Stimulated activated CD4-positive, alpha-beta T cell treated with anti-CD3 and anti-CD28 coated beads, Interleukin-1b, Interleukin-23, amount 100 ng/mL, for 1 hour (primary cell): ENCODE measurements at places on chromosomes 16 and 17.

DNA sequence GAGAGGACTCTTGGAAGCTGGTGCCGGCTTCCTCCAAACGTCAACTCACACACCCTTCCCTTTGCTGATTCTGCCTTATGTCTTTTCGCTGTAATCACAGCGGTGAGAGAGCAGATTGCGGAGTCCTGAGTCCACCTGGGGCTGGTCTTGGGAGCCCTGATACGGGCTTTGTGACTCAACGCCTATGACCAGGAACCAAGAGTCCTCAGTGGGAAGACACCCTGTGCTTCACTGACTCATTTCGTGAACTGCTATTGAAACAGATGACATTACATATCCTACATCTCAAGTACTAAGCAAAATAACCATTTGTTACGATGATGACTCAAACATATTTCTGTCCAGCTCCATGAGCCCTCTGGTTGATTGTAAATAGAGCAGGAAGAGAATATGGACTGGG is 90.7 kb upstream of the CREBBP start:
- no peak for DNase-seq

- DNase-seq = no peak
Measured at GRCh38 chr16:71537643-71538042, 11.4 kb downstream of the CHST4 start.

DNA sequence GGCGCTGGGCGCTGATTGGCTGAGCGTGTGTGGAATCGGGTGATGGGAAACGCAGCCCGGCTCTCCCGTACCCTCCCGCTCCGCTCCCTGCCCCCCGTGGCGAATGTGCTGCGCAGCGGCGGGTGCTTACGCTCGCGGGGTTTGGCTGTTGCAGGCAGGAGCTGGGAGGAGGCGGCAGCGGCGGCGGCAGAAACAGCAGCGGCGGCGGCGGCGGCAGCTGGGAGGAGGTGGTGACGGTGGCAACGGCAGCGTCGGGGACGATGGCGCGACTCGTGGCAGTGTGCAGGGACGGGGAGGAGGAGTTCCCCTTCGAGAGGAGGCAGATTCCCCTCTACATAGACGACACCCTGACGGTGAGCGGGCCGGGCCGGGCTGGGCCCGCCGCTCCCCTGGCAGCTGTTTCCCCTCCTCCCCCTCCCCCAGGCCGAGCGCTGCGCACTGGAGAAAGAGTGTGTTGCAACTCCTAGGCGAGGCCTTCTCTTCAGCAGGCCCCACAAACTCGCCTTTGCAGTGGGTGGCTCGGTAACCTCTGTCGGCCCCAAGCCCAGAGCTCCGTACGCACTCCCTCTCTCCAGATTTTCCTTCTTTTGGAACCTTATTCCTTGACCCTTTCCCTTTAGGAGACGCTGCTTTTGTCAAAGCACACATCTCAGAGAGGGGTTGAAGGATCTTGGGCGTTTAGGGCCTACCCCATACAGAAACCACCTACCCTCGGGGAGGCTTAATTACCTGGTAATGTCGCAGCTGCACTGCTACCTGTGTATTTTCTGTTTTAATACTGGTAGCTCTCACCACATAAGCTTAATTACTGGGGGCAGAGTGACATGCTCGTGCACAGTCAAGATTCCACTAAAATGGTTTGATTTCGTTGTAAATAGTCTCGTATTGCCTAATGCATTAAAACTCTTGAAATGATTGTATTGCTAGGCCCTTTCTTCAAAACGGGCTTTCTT is 1.0 kb downstream of the GGNBP2 start:
- peak; percentile 88 for DNase-seq

GRCh38 chr17:1563786-1564613 is 1.4 kb upstream of the PITPNA start:
- no peak for DNase-seq

DNA sequence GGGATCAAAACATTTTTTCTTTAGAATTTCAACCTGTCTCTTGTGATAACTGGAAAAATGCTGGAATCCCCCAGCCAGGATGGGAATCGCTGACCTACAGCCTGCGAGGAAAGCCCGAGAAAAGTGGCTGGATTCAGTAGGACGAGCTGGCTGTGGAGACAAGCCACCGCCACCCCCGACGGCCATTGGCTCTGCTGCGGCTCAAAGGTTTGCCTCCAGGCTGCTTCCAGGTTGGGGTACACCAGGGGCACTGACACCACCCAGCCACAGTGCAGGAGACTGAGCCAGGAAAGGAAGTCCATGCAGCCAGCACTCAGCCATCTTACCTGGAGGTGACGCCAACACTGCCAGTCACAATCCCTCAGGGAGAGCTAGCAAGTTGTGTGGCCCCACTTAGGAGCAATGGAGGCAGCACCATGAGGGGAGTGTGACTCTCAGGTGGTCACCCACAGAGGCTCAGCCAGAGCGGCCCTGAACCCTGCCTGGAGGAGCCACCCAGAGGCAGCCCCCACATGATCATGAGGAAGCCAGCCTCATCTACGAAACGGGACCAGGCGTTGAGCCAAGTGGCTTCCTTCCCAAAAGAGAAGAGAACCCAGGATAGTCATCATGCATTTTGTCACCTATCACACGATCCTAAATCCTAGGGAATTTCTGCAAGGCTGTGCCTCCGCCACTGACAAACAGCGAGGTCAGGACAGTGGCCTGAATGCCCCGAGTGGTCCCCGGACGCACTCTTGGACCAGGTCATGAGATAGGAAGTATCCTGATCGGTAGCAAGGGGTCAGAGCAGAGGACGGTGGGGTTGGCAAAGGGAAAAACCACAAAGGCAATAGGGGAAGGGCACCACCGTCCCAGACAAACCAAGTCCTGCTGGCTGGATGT is 84.8 kb downstream of the RBFOX3 start:
- DNase-seq = no peak

GRCh38 chr17:78351449-78352006 is 8.3 kb downstream of the SOCS3 start:
- no peak for DNase-seq

- no peak for DNase-seq
Measured at GRCh38 chr17:1153795-1154546, 25.8 kb downstream of the ABR start.

DNA sequence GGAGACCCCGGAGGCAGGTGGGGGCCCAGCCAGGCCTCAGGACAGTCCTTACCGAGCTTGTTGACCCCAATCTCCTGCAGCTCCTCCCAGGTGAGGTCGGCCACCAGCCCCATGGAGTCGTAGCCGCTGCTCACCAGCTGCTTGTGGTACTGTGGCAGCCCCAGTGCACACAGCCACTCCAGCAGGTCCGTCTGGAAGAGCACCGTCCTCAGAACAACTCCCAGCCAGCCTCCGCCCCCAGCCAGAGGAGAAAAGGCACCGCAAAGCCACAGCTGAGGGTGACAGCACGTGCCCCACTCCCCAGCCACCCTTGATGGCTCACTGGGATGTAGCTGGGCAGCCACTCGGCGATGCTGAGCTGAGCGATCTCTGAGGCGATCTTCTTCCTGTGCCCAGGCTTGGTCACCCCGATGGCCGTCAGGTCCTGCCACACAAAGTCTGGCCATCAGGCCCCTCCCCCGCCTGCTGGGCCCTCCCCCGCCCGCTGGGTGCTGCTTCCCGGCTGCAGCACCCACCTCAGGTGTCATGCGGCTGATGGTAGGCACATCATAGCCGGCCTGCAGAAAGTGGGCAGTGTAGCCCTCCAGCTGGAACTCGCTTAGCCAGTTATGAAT is 11.9 kb downstream of the CASKIN2 start:
- DNase-seq = no peak

DNA sequence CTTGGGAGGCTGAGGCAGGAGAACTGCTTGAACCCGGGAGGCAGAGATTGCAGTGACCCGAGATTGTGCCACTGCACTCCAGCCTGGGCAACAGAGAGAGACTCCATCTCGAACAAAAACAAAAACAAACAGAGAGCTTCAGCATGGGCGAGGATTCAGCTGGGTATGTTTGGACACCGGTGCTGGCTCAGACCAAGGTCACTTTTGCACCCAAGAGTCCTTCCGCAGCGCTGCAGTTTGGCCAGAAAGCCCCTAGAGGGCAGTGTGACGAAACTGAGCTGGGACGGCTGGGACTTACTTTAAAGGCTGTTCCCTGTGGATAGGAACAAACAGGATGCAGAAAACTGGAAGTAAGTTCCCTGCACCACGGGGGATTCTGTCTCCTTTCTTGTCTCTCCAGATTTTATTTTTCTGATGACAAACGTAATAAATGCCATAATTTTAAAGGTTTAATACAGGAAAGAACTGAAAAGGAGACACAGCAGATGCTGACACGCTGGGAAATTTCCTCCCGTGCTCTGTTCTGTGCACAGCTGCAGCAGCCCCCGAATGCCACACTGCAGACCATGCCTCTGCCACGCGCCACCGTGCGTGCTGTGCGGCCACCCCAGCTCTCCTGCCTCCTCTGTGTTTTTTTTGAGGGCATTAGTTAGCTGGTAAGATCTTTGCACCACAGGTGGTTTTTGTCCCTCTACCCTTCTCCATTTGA is 25.2 kb upstream of the USP36 start:
- peak; percentile 44 for DNase-seq

DNA sequence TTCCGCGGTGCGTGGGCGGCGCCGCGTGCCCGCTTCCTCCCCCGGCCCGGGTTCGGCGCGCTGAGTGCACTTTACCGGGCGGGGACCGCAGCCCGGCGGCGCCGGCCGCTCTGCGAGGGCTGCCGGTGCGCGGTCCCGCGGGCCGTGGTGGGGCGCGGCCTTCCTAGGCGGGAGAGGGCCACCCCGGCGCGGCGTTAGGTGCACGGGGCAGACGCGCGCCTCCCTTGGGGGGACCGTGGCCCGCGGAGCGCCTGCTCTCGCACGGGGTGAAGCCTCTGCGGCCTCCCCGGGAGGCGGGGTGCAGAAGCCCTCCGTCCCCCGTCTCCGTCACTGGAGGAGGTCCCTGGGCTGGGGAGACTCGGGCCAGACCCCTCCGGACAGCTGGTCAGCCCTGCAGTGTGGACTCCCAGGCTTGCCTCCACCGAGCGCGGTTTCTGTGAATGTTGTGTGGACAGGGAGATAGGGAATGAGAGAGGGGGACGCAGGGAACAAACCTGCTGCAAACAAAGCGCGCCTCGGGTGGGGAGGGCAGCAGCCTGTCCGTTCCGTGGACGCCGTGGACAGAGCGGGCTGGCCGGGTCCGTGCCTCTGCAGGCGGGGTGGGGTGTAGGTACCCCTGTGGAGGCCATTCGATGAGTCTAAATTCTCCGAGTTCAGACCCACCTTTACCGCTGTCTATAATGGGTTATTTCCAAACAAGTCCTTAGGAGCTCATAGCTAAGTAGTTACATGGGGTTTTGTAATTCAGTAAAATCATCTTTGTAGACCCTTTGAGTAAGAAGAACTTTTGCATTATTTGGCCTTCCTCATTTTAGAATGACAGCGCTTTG is 721 bp downstream of the TBCD start:
- peak; percentile 19 for DNase-seq

DNA sequence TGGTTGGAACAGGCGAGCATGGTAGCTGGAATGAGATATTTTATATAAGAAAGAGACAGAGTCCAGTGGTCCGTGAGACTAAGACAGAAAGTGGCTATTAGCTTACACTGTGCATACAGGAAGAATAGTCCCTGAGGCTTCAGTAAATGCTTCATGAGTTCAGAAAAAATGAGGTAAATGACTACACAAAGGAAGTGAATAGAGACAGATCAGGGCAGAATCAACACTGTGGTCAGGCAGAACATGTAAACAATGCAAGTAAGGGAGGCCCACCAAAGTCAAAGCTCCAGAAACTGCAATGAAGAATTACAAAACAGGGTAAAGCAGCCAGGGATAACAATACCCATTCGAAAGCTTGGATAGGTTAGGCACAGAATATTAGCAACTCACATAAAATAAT is 4.8 kb downstream of the ABCA10 start:
- DNase-seq = no peak

DNA sequence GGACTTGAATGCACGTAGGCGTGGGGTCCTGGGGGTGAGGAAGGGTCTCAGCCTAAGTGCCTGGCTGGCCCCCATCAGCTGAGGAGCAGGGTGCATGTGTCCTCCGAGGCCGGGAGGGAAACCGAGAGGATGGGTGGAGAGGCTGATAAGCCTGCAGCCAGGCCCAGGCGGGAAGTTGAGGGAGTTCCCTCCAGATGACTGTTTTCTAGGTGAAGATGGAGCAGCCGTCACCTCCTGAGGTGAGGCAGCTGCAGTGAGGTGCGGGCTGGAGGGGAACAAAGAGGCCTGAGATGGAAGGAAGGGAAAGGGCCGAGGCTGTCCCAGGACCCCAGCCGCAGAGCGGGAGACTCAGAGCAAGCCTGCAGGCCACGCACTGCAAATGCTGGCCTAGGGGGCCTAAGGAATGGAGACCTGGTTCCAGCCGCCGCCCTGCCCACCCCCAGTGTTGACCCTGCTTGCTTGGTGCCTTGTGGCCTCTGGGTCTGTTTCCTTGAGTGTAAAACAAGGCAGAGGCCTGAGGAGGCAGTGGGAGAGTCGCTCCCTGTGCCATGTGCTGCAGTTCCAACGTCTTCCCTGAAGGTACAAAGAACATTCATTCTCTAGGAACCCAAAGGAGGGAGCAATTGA is 3.0 kb downstream of the PECAM1 start:
- DNase-seq = no peak

DNA sequence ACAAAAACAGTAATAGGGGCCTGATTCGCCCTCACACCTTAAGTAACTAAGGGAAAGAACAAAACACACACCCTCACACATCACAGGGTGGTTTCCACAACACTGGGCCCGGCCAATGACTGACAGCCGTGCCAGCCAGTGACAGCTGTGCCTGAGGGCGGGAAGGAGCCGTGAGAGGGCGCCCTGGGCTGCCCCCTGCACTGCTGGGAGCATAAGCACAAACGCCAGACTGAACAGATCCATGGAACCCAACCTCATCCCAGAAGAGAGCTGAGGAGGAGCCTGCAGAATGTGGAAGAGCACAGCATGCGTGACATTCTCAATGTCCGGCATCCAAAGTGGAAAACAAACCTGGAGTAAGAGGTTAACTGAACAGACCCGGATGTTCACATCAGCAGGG is 16.0 kb downstream of the CSNK1D start:
- no peak for DNase-seq

DNA sequence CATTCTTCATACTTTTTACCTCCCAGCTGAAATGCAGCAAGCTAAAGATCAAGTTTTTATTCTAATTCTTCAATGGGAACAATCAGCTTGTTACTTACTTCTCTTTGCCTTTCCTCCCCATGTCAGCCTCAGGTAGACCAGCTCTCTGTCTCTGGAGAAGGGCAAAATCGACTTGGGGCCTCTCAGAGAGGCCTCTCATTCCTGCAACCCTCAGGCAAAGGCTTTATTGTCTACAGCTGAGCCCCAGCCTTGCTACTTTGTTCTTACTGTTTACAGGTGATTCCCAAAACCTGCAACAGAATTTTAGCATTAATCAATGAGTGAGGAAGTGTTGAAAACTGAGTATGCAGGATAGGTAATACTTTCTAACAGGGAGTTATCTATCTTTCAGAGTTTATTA is 148.6 kb downstream of the KIF2B start:
- no peak for DNase-seq
